Fibroblast of skin of back (primary cell): ENCODE measurements at places on chromosomes 4 and X.

GRCh38 chr4:175805846-175806245 is 6.2 kb downstream of the GPM6A start:
- no peak for DNase-seq

- DNase-seq, result no peak
These were observed 182.9 kb downstream of the ZIC3 start for GRCh38 chrX:137748827-137749226.

DNA sequence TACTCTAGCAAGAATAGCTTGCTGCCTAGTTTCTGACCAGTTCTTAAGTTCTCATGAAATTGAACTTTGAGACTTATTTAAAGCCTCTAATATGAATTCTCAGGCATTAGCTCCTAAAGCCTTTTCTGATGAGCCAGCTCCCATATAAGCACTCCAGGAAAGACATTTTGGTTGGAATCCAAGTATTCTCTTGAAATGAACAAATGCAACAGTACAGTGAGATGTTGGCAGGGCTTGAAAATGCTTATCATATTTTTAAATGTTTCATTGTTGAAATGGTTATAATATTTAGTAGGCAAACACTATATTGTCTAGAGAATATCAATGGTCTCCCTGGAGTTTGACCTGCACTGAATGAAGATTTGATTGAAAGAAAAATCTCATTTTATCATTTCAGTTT is 240.3 kb downstream of the ANK2 start:
- peak; percentile 83 for DNase-seq

- peak; percentile 37 for DNase-seq
These were observed 25.1 kb downstream of the SETD7 start for GRCh38 chr4:139530833-139531427.

GRCh38 chr4:174449944-174450785 is 72.1 kb downstream of the HPGD start:
- DNase-seq, result no peak

GRCh38 chrX:129773649-129774458 is 5.9 kb upstream of the SASH3 start:
- DNase-seq, result no peak

GRCh38 chr4:931960-932712 is at the start of the genes GAK and TMEM175:
TSS of gene GAK (minus strand) at chr4:932316. CDS start at chr4:932187, 129 bp downstream.
TSS of gene TMEM175 (plus strand) at chr4:932460. CDS start at chr4:947740, 15,280 bp downstream.
- peak; percentile 94 for DNase-seq

- no peak for DNase-seq
These were observed 132.8 kb downstream of the DTHD1 start for GRCh38 chr4:36414248-36414647.

- DNase-seq, result no peak
These were observed 847.8 kb downstream of the RAPGEF2 start for GRCh38 chr4:159950707-159951106.

DNA sequence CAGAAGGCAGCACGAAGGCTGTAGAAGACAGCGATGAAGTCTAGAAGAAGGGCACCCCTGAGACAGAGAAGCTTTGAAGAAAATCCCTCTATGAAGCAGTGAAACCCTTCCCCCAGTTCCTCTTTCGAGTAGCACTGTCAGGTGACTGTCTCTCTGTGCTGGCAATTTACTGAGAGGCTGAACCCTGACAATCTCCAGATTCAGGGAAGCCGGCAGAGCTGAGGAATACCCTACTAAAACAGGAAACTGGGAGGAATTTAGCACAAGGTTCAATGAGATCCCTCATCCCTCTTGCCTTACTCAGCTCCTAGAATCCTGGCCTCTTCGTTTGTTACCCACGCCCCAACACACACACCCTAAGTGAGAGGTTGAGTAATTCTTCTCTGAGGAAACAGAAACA is 239.7 kb upstream of the NOCT start:
- DNase-seq, result peak; percentile 5

GRCh38 chr4:54082168-54082567 is 17.8 kb upstream of the CHIC2 start:
- peak; percentile 100 for DNase-seq

- DNase-seq, result no peak
These were observed 1498.0 kb downstream of the STIM2 start for GRCh38 chr4:28358606-28359005.

- DNase-seq, result peak; percentile 62
These were observed 57.4 kb downstream of the VEGFC start for GRCh38 chr4:176735300-176735699.

DNA sequence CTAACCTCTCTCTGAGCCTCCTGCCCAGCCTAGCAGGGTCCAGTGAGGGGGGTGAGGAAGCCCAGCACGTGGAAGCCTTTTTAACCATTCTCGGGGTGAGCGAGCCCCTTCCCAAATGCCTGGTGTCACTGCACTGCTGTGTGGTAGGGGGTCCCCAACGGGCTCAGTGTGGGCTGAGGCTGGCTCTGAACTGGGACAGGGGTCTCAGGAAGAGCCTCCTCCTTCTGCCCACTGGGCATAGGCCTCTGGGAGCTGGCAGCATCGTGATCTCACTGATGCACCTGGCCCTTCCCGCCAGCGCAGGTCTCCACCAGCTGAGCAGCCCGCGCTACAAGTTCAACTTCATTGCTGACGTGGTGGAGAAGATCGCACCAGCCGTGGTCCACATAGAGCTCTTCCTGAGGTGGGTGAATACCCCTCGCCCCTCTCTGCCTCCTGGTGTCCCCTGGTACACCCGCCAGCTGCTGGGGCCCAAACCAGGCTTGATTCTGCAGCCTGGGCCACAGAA is 12.6 kb downstream of the HTRA3 start:
- no peak for DNase-seq

GRCh38 chrX:155334486-155335336 is at the start of gene CLIC2:
TSS of gene CLIC2 (minus strand) at chrX:155334614. CDS start at chrX:155334427, 187 bp downstream.
- DNase-seq, result peak; percentile 56

GRCh38 chrX:16357902-16358301 is 190.6 kb downstream of the MAGEB17 start:
- no peak for DNase-seq

DNA sequence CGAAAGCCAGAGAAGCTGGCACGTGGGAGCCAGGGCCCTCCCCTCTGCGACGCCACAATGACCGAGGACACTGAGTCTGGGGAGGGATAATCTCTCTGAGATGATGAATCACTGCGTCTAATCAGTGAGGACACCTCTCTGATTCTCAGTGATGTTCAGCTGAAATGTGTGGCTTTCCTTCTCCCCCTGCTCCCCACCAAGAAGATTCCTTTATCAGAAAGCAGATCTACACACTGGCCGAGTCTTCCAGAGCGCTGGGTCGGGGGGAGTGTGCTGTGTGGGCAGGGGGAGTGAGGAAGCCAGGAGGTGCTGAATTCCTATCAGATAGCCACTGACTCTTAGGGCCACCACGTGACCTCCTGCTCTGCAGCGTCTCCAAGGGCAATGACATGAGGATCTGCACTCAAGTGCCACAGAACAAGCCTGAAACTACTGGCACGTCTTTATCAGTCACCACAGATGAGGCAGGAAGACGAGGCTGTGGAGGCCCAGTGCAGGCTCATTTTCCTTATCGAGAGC is 89.2 kb downstream of the GATB start:
- no peak for DNase-seq

DNA sequence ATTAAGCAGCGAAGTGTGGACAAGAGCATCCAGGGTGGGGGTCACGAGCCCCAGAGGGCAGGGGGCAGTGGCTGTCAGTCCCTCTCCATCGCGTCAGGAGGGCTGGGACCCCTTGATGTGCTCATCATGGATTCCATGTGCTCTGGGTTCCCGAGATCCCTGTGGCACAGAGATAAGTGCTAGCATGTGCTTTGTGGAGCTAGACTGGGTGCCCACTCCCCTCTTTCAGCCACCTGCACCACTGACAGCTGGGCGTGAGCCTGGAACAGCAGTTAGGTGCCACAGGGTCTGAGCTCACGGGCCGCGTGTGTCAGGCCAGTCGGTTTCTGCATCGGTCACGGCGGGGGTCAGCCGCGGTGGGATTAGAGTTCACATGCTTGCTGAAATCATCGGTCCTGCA is 24.3 kb downstream of the CPZ start:
- no peak for DNase-seq

- no peak for DNase-seq
These were observed 10.0 kb upstream of the RNF128 start for GRCh38 chrX:106716463-106716862.

GRCh38 chr4:16231570-16232245 is 5.4 kb upstream of the TAPT1 start:
- DNase-seq, result no peak

GRCh38 chrX:153645151-153645550 is 1.9 kb upstream of the DUSP9 start:
- DNase-seq, result no peak

DNA sequence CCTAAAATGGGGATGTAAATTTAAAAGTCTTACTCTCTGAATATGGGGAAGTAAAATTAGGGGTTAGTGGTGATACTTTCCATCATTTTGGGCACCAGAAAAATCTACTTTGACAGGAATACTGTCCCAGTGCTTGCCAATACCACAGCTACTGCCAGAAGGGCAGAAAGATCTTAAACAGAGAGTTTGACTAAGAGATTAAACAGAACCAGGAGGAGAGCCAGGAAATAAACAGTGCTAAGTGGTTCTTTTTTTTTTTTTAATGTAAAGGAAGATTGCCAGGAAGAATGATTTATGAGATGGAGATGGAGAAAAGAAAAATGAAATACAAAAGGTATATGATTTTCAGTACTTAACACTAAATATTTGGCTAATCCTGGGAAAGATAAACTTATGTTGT is 126.8 kb downstream of the RTL3 start:
- no peak for DNase-seq

DNA sequence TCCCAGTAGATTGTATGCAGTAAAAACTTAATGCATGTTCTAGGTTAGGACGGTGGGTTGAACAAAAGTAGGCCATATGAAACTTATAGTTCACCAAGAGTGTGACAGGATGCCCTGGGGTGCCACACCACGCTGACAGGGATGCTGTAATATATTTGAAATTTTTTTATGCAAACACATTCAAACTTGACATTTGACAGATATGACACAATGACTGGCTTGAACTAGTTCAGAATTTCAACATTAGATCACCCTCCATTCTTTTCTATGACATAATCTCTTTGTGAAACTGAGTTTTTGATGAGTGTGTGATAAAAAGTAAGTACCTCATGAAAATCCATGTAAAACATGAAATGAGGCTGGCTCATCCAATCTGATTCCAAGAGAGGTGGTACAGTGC is 198.4 kb downstream of the PALLD start:
- peak; percentile 61 for DNase-seq

DNA sequence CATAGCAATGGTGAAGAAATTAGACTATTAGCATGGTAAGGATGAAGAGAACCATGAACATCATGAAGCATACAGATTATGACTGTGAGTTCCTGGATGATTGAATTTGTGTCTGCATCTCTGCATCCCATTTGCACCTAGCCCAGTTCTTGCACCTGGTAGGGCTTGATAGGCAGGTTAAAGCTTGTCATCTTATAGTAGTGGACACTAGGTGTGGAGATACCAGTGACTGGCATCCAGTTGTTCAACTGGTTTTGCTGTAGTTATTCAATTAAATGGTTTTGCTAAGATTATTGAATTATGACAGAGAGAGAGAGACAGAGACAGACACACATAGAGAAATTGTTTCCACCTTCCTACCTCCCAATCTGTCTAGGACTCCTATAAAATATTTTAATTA is 5.0 kb downstream of the ADH7 start:
- DNase-seq, result no peak

GRCh38 chrX:154486052-154486395 is 391 bp downstream of the UBL4A start:
- DNase-seq, result no peak

DNA sequence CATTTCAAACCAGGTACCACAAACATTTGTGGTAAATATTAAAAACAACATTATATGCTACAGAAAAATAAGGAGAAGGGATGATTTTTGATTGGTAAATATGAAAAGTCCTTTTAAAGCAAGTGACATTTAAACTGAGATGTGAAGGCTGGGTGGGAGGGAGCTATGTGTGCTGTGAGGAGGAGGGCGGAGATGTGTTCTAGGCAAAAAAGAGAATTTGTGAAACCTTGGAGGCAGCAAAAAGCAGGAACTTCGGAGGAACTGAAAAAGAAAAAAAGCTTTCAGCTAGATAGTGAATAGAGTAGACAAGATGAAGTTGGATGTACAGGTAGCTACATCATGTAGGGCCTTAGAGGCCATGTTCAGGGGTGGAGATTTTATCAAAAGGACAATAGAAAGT is 10.1 kb upstream of the ARAP2 start:
- no peak for DNase-seq

DNA sequence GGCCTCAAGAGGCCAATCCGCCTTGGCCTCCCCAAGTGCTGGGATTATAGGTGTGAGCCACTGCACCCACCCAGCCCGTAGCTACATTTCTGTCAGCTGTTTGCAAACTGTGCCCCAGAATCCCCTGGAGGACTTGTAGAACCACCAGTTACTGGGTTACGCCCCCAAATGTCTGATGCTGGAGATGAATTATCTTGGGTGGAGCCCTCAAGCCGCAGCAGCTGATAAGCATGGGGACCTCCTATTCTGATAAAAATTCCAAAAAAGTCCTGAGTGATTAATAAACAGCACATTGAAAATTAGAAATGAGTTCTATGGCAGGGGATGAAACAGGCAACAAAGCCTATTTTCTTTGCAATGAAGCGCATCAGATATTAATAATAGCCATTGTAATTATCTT is 105.0 kb downstream of the PTTG2 start:
- DNase-seq, result no peak

DNA sequence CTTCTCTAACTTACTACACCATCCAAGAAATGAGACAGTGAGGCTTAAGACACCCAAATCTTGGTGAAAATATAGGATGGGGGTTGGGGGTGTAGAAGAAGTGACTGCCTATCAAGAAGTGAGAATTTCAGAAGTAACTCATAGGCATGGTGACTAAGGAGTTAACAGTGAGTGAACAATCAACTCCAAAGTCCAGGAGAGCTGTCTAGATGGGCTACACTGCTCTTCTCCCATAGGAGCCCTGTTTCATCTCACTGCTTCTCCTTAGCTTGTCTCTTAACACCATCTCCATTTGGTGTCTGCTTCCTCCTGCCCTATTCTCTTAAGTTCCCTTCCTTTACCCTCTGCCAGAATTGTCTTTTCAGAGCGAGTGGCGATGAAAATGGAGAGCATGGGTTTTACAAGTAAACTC is 22.7 kb downstream of the FABP2 start:
- peak; percentile 34 for DNase-seq

DNA sequence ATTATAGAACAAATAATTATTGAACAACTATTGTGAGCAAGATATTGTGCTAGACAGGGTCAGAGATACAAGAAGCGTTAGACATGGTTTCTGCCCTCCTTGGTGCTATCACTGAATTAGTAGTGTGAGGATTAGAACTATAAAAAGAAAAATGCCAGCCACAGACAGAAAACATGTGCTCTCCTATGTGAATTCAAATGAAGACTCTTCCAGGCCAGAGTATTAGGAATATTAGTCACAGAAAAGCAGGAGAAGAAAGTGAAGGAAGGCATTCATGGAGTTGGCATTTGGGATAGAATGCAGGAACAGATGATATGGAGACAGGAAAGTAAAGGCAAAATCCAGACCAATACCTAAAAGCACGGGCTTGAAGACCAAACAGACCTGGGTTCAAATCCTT is 179.6 kb upstream of the TENM3 start:
- peak; percentile 11 for DNase-seq

DNA sequence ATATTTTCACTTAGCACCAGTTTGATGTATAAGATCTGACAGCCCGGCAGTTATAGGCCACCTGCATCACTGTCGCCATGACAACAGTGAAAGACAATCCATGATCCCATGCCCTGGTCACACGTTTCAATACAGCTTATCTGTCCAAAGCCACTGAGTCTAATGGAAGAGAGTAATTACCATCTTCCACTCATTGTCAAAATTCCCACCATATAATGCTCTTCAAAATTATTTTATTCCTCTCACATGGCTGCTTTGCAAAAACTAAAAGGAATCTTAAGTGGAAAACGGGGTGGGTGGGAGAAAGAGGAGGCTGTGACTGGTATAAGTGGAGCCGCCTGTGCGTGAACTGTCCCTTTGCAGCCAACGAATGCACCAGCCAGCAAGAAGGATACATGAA is 44.2 kb downstream of the MAML3 start:
- no peak for DNase-seq
